Activated CD4-positive, alpha-beta memory T cell treated with anti-CD3 and anti-CD28 coated beads for 36 hours (primary cell): ENCODE measurements at places on chromosomes 2 and 18.

- no peak for DNase-seq
Observed at GRCh38 chr18:58204776-58205442, 160.9 kb downstream of the NEDD4L start.

DNA sequence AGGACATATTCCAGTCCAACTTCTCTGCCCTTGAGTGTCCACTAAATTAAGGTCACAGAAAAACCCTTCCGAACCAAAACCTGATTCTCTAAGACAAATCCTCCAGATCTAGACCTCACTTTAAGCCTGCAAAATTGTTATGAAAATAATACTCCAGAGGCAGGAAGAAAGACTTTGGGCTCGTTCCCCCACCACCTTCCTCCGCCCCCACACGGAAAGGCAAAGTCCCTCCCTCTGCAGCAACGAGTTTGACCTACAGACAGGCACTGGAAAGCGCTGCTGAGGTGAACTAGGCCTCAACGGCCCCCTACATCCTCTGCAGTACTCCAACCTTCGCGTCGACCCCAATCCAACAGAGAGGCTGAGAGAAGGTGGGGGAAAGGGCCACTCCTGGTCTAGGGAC is 808 bp downstream of the ATP5MC3 start:
- DNase-seq: peak; percentile 77

DNA sequence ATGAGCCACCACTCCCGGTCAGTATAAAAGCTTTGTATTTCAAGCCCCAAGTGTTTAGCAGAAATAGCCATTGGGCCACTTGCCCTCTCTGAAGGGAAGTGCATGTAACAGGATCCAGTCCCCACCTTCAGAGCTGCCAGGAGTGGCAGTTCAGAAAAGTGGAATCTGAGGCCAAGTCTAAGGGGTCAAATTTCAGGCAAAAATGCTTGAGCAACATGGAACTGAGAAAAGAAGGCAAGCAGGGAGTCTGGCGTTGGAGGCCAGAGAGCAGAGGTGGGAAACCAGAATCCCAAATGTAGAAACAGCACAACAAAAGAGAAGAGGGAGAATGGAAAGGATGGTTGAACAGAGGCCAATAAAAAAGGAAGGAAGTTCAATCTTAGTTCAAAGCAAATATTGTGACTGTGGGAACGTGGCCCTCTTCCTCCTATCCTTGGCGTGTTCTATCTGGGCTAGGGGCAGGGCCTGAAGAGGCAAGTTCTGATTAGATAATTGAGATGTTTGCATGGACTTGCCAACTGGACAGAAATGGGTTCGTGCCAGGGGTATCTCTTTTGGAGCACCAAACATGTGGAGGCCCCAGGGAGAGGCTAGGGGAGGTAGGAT is 102.2 kb downstream of the AP1S3 start:
- no peak for DNase-seq

GRCh38 chr18:75165926-75166325 is 43.0 kb downstream of the PTGR3 start:
- no peak for DNase-seq

- DNase-seq: no peak
Observed at GRCh38 chr18:27954226-27954625, 222.7 kb downstream of the CDH2 start.

DNA sequence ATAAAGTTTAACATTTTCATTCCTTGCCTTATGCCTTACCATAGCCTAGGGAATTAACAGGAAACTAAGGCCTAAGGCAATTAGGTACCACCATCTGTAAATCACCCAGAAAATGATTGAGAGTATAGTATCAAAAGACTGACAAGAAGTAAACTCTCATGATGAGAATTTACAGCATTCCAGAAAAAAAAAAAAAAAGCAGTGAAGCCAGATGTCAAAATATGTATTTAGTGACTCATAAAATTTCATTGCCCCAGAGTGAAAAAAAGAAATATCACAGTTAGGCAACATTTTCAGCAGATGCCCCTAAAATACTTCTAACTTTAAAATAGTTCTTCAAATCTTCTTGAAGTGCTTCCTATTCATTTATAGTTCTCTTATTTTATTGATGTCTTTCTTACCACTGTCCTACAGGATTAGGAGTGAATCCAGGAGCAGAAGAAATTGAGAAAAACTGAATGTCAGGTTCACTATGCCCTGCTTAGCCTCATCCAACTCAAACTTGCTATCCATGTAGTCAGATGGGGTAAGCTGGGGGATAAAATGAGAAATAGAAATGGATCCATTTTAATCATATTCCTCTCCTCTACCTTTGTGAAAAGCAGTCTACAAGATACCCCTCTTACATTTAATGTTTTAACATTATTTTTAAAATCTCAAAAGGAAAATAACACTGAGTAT is 57.3 kb upstream of the TANK start:
- no peak for DNase-seq

- no peak for DNase-seq
Observed at GRCh38 chr2:48341551-48342133, 188.3 kb upstream of the STON1 start.

- no peak for DNase-seq
Observed at GRCh38 chr2:238773472-238773871, 74.4 kb upstream of the TWIST2 start.
